Activated CD8-positive, alpha-beta T cell treated with anti-CD3 and anti-CD28 coated beads for 36 hours (primary cell): ENCODE measurements at places on chromosomes 5 and 9. TPM values are rescaled to one million over a fixed set of nuclear protein-coding genes. Genes with fewer than 3 reads are reported as not detected.

The ANKRD18B gene
- not detected for total RNA-seq

The MUSK gene
- not detected for total RNA-seq

The PGGT1B gene
- 38.3 TPM for total RNA-seq

The COL5A1 gene
- 0.34 TPM for total RNA-seq

The CDX1 gene
- total RNA-seq, result not detected

The STING1 gene
- 46.3 TPM for total RNA-seq

The CATSPER3 gene
- total RNA-seq, result 0.32 TPM

The ADGRD2 gene
- not detected for total RNA-seq

The RGS7BP gene
- not detected for total RNA-seq

The QSOX2 gene
- 21.5 TPM for total RNA-seq

The PHYKPL gene
- total RNA-seq, result 62.1 TPM

The PRRX2 gene
- total RNA-seq, result 1.2 TPM

The HTR4 gene
- not detected for total RNA-seq

The SCGB3A2 gene
- not detected for total RNA-seq

The ZDHHC12 gene
- 48.7 TPM for total RNA-seq

The ARHGEF37 gene
- 1.1 TPM for total RNA-seq

The SARDH gene
- 5.6 TPM for total RNA-seq

The PCDHGB7 gene
- not detected for total RNA-seq

The IL11RA gene
- 17.4 TPM for total RNA-seq

The STPG3 gene
- not detected for total RNA-seq

The PKD2L2 gene
- total RNA-seq, result not detected

The PCDHA7 gene
- total RNA-seq, result not detected

The SLC25A2 gene
- not detected for total RNA-seq

The LMBRD2 gene
- total RNA-seq, result 10.8 TPM

The GRIN3A gene
- not detected for total RNA-seq

The MARCOL gene
- not detected for total RNA-seq

The NXNL2 gene
- total RNA-seq, result not detected

The IRX1 gene
- not detected for total RNA-seq

The HK3 gene
- total RNA-seq, result not detected

The SPATA31E1 gene
- total RNA-seq, result not detected

The WWC1 gene
- total RNA-seq, result 0.45 TPM

The GMCL2 gene
- not detected for total RNA-seq

The PCDHB15 gene
- not detected for total RNA-seq

The RANBP3L gene
- not detected for total RNA-seq

The CHSY3 gene
- not detected for total RNA-seq

The BHMT gene
- total RNA-seq, result not detected

The ADAMTS12 gene
- total RNA-seq, result not detected

The PCDHA9 gene
- total RNA-seq, result not detected

The TRIM14 gene
- 41.8 TPM for total RNA-seq

The AQP7 gene
- total RNA-seq, result not detected

The PCDHB11 gene
- total RNA-seq, result not detected

The NTRK2 gene
- total RNA-seq, result 0.07 TPM

The PITX1 gene
- 0.31 TPM for total RNA-seq

The OTP gene
- not detected for total RNA-seq

The ANKS6 gene
- total RNA-seq, result 16.9 TPM
